ENCODE measurements at places on chromosomes 3 and 15. TPM values are rescaled to one million over a fixed set of nuclear protein-coding genes. Genes with fewer than 3 reads are reported as not detected.

The TTLL13 gene
- not detected for total RNA-seq

DNA sequence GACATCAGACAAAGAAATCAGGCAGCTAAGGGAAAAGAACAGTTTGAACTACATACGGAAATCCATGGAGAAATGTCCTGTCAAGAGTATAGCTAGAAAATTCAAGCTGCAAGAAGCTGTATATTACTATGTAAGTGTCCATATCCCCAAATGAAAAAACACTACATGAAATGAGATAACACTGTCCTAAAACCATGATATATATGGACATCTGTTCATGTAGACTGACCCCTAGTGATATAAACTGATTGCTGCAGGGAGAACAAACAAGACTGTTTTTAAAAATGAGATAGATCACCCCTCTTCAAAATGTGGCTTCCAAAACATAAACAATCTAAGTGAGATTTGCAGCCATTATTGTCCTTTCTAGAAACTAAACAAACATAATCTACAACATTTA, 985.6 kb downstream of the EPHA3 start:
- no peak overlapping the region for H3K4me3 ChIP-seq
- DNase-seq: no peak
- no peak overlapping the region for H3K27ac ChIP-seq

The ZNF502 gene
- total RNA-seq: 4.1 TPM

The TMCO5A gene
- total RNA-seq: not detected

DNA sequence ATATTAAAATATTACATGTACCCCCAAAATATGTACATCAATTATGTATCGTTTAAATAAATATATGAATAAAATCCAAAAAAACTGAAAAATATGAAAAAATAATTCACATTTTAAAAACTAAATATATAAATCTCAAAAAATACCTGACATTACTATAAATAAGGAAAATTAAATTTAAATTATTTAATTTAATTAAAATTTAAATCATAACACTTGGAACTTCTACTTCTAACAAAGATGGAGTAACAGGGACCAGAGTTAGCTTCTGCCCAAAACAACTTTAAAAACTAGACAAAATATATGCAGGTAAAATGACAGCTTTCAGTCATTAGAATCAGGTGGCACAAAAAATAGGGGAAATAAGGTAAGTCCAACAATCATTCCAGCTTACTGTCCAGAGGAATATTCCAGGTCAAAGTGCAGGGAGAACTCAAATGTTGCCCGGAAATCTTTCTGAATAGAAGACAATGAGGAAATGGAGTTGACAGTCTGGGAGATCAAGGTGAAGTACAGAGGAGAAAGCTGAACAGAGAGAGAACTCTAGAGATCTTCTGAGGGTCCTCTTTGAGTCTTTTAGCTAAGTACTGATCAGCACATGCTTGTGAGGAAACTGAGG, 207.7 kb upstream of the ATP11B start:
- H3K36me3 ChIP-seq: no peaks in the 10 kb centered on the region
- H3K27me3 ChIP-seq: no peaks in the 10 kb centered on the region
- H3K27ac ChIP-seq: no peak overlapping the region
- no peak for DNase-seq

DNA sequence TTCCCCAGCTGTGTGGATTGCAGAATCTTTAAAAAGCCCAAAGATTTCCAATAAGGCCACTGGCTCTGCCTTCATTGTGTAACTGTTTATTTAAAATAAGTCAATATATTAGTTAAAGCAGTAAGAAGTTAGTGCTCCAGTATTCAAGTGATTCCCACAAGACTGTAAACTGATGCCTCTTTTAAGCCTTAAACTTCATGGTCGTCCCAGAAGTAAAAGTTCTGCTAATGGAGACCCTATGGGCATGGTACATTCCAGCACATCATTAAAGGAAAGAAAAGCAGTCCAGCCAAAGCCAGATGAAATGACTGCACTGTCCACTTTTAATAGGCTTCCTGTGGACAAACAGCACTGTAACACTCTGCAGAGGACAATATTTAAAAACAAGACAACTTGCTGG, 512.6 kb downstream of the MECOM start:
- H3K36me3 ChIP-seq: no peaks in the 10 kb centered on the region
- peaks cover 8% of the 10 kb centered on the region for H3K4me1 ChIP-seq
- no peak overlapping the region for H3K27ac ChIP-seq
- no peak overlapping the region for H3K4me3 ChIP-seq
- H3K27me3 ChIP-seq: peaks cover 15% of the 10 kb centered on the region

GRCh38 chr3:128794067-128794768, 68.2 kb downstream of the RAB7A start:
- peaks cover 33% of the 10 kb centered on the region for H3K36me3 ChIP-seq
- no peaks in the 10 kb centered on the region for H3K27me3 ChIP-seq
- peaks cover 21% of the 10 kb centered on the region for H3K4me1 ChIP-seq
- H3K4me3 ChIP-seq: no peak overlapping the region
- no peak for DNase-seq

GRCh38 chr3:140898340-140899180, 43.1 kb upstream of the SLC25A36 start:
- no peak overlapping the region for H3K4me3 ChIP-seq
- no peaks in the 10 kb centered on the region for H3K4me1 ChIP-seq
- no peaks in the 10 kb centered on the region for H3K36me3 ChIP-seq

DNA sequence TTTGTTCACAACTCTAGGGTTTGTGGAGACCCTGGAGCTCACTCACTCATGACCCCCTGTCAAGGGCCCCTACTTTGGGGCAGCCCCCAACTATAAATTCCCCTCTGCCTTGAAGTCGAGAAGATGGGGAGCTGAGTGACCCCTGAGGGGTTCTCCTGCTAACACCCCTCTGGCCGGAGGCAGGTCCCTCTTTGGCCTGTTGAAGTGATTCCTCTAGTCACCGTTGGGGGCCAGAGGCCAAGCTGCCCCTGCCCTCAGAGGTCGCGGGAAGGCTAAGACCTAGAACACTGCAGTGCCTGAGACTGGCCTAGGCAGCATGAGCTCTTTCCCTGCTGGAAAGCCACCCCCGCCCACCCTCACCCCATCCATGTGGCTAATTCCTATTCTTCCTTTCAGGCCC, 15.4 kb upstream of the SKOR1 start:
- H3K4me3 ChIP-seq: no peak overlapping the region
- H3K4me1 ChIP-seq: no peaks in the 10 kb centered on the region
- no peaks in the 10 kb centered on the region for H3K36me3 ChIP-seq
- H3K27me3 ChIP-seq: no peaks in the 10 kb centered on the region

DNA sequence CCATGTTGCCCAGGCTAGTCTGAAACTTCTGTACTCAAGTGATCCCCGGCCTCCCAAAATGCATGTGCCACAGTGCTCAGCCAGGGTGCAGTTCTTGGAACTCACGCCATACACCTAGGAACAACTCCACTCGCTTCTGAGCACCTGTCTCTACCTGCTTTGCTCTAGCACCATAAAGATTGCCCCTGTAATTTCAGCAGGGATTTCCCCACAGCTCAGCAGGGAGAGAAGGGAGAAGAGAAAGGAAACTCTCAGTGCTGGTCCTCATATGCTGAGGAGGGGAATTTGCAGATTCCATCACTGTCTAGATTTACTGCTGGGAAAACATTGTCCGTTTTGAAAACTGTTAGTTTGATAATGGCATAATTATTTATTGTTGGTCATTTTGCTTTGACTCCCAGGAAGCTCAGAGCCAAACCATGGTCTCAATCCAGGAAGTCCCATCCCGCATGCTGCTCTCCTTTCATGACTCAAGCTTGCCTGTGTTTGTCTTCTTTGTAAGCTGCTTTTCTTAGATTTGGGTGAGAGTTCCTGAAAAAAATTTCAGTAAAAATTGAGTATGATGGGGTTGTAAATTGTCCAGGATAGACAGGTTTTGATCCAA, 24.2 kb downstream of the TRIM71 start:
- no peaks in the 10 kb centered on the region for H3K4me1 ChIP-seq
- peak; percentile 16 for DNase-seq
- H3K27ac ChIP-seq: no peak overlapping the region
- H3K36me3 ChIP-seq: no peaks in the 10 kb centered on the region
- H3K27me3 ChIP-seq: no peaks in the 10 kb centered on the region
- H3K4me3 ChIP-seq: no peak overlapping the region

- H3K36me3 ChIP-seq: no peaks in the 10 kb centered on the region
- no peaks in the 10 kb centered on the region for H3K27me3 ChIP-seq
- H3K4me1 ChIP-seq: no peaks in the 10 kb centered on the region
- no peak overlapping the region for H3K4me3 ChIP-seq
- H3K27ac ChIP-seq: no peak overlapping the region
- DNase-seq: no peak
Observed at GRCh38 chr3:67685499-67685898, 31.1 kb upstream of the SUCLG2 start.

DNA sequence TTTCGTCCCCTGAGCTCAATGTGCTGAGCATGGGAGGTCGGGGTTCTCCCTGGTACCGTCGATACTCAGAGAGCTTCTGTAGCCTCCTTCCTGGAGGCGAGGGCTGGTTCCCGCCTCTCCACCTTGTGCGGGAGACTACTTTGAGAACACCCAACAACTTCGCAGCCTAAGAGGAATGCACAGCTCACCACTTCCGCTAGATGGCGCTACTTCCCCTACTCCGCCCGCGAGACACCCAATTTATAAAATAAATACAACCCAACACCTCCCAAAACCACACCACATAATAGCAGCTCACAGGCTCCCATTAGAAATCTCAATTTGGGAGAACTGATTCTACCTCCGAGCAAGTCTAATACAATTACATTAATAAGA, 1.2 kb downstream of the RGMA start:
- no peaks in the 10 kb centered on the region for H3K36me3 ChIP-seq
- H3K27ac ChIP-seq: no peak overlapping the region
- H3K4me1 ChIP-seq: peaks cover 7% of the 10 kb centered on the region
- peak overlapping the region; percentile 50 for H3K4me3 ChIP-seq
- peaks cover 46% of the 10 kb centered on the region for H3K27me3 ChIP-seq
- DNase-seq: peak; percentile 82

DNA sequence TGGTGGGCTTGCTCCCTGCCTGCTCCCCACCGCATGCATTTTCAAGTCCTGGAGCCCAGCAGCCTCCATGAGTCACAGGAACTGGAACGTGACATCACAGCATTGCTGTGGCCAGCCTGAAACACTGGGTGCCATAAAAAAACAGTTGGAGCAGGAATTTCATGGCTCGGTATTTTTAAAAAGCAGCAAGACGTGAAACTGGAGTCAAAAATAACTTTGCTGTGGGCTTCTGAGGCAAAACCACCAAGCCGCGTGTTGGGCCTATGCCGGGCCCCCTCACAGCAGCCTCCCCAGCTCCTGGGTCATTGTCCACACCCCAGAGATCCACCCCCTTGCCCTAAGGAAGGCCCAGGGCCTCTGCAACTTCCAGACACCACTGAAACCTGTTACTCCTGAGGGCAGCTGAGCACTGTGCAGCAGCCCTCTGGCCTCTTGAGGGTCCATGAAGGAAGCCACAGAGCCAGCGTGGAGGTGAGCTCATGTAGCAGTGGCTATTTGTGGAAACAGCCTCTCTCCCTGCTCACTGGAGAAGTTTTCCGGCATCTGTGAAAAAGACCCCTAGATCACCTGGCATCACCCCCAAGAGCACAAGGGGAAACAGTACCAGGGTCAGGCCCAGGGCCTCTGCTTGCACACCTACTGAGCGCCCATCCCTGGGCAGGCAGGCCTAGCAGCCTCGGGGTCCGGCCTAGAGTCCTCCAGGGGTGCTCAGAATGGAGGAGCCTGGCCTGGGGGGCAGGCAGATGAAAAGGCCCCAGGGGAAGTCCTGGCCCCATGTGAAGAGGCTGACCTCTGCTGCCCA, 34.0 kb upstream of the DUSP7 start:
- DNase-seq: peak; percentile 48
- no peaks in the 10 kb centered on the region for H3K27me3 ChIP-seq
- H3K4me3 ChIP-seq: no peak overlapping the region
- no peaks in the 10 kb centered on the region for H3K36me3 ChIP-seq

The UBE2Q2 gene
- total RNA-seq: 29.6 TPM

The FRMD4B gene
- 60.7 TPM for total RNA-seq

- H3K4me1 ChIP-seq: peaks cover 61% of the 10 kb centered on the region
- H3K27me3 ChIP-seq: no peaks in the 10 kb centered on the region
- DNase-seq: no peak
- peak overlapping the region; percentile 87 for H3K27ac ChIP-seq
- H3K36me3 ChIP-seq: no peaks in the 10 kb centered on the region
- H3K4me3 ChIP-seq: no peak overlapping the region
Observed at GRCh38 chr3:129608087-129608935, 1.8 kb upstream of the PLXND1 start.

DNA sequence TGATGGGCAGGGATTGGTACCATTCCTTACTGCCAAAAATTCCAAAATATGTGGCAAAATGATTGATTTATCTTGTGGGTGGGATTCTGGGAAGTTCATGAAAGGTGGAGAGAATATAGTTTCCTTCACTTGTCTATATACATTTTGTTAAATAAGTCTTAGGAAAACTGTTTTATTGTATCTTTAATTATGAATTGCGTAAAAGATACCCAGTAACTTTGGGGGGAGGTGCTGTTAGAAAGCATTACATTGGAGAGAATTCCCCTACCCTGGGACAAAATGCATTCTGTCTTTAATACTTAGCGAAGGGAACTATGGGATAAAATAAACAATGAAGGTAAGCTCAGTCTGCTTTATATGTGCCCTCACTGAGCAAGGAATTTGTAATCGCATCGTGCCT, 4.6 kb downstream of the SETD5 start:
- DNase-seq: no peak
- no peak overlapping the region for H3K4me3 ChIP-seq
- no peaks in the 10 kb centered on the region for H3K36me3 ChIP-seq

The KIF15 gene
- total RNA-seq: 0.81 TPM

DNA sequence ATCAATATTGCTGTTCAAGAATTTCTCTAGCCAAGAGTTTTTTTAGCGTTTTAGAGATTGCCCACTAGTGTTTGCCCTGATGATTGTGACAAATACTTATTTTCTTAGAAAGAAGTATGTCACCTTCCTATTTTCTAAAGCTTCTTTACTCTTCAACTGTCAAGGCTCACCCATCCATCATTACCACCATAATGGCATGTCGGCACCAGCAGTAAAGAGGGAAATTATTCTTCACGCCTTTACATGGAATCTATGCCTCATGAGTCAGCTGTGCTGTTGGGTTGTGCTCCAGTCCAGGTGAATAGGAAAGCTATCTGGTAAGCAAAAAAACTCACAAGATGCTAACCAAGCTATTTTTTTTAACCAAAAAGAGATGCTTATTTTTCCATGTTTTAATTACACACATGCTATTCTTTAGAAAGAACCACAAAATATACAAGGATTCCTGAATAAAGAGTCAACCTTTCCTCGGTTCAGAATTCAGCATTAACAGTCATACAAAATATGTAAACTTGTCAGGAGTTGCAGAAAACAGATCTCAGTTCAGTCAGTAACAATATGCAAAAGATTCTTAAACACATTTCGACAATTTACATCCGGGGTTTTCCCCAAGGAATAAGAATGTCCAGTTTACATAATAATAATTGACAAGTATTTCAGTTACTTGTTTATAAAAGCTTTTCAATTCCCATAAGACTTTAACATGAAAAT, 128.0 kb downstream of the ATP8B4 start:
- H3K36me3 ChIP-seq: no peaks in the 10 kb centered on the region
- no peak for DNase-seq
- H3K27me3 ChIP-seq: no peaks in the 10 kb centered on the region
- H3K4me1 ChIP-seq: no peaks in the 10 kb centered on the region
- H3K27ac ChIP-seq: no peak overlapping the region
- no peak overlapping the region for H3K4me3 ChIP-seq
